T-helper 9 cell (primary cell): ENCODE measurements at places on chromosomes 3 and 15.

- DNase-seq: no peak
Observed at GRCh38 chr3:138825336-138825735, 9.4 kb downstream of the PIK3CB start.

DNA sequence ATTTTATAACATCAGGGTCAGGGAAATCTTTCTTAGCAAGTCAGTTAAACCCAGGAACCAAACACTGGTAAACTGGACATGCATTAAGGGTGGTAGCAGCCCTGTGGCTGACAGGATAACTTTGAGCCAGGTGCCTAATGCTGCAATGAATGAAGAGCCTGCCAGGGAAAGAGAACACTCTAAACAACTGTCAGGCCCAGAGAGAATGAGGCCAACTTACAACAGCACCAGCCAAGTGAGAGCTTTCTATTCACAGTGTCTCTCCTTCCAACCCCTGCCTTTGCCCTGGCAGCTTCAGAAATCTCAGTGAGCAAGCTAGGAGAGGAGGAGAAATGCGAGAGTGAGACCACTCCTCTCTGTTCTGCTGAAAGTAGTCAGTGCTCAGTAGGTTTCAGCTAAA is 50.4 kb upstream of the ATP2C1 start:
- no peak for DNase-seq

- DNase-seq: no peak
Observed at GRCh38 chr15:31485911-31486461, 159.4 kb downstream of the KLF13 start.

DNA sequence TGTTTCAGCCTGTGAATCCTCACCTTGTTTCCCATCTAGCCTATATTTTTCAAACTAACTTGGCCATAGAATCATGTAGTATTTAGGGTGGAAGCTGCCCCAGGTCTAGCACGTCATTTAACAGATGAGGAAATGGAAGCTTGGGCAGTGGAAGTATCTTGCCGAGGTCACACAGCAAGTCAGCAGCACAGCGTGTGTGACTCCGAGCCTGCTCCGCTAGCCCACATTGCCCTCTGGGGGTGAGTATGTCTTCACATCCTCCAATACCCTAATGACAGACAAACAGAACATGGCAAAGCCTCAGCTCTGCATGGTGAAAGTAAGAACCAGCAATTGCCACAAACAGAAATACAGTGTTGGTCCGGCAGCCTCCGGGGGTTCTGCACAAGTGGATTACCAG is 2.2 kb upstream of the CCR5 start:
- peak; percentile 47 for DNase-seq

- DNase-seq: no peak
Observed at GRCh38 chr15:80483725-80484161, 79.6 kb downstream of the ARNT2 start.

DNA sequence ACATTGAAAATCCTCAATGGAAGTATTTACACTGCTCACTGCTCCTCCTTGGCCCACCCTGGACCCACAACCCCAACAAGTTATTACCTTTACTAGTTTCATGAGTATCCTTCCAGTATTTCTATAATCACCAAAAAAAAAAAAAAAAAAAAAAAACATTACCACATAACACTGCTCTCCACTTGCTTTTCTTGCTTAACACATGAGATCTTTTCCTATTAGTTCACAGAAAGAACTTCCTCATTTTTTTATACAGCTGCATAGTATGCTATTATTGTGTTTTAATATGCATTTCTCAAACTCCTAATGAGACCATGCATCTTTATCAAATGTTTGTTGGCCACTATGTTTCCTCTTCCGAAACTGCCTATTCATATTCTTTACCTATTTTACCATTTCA is 14.6 kb downstream of the GABPB1 start:
- no peak for DNase-seq

- no peak for DNase-seq
Observed at GRCh38 chr3:73259291-73259690, 197.8 kb downstream of the EBLN2 start.

DNA sequence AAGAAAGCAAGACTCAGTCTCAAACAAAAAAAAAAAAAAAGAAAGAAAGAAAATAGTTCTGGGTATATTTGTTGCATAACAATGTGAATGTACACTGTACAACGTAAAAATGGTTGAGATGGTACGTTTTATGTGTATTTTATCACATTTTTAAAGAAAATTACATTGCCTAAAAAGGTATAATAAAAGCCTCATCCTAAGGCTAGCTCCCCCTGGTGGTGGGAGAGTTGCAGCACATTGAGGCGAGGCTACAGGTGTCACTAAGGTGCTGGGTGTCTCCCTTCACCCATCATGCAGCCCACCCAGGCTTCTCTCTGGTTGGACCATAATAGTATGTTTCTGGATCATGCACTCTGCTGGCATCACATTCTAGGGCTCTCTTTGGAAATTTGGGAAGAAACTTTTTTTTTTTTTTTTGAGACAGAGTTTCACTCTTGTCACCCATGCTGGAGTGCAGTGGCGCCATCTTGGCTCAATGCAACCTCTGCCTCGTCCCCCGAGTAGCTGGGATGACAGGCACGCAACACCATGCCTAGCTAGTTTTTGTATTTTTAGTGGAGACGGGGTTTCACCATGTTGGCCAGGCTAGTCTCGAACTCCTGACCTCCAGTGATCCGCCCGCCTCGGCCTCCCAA is 12.4 kb upstream of the RAB11A start:
- DNase-seq: peak; percentile 82

DNA sequence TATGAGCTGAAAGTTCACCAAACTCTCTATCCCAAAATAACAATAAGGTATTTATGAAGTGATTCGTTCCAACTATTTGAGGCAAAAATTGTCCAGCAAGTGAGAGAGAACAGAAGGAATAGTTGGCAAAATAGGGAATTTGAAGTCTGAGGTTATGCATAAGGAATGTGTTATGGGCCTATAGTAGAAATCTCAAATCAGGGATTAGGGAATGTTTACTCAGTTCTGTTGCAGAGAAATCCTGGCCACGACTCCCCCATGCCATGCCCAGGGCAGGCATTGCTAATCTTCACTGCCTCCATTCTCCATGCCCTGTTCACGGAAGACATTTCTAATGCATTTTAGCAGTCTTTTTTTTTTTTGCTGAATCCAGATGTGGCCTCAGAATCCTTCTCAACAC is 58.6 kb downstream of the FLNB start:
- no peak for DNase-seq

- no peak for DNase-seq
Observed at GRCh38 chr3:177521305-177521704, 324.0 kb upstream of the TBL1XR1 start.

DNA sequence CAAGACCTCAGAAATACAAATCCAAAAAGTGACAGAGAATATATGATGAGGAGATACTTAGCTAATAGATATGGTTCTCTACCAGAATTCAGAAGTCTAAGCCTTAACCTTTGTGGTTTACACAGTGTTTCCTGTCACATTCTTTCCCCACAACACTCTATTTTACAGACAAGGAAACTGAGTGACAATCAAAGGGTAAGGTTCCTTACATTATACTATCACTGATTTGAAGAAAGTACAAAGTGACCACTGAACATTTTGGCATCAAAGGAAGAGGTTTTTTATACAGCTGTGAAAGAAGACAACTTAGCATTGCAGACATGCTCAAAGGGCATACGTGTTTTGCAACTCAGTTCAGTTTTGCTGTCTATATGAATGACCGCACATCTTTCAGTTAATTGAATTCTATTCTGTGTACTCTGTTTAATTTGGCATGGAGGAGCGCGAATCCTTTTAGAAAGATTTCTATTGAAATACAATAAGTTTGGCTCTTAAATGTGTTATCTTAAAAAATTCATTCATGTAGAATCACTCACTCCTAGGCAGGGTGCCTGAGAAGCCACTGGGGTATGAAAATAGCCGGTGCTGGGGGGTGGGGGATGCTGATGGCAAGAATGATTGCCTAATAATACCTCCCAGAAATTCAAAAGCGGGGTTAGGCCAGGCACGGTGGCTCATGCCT is 66.5 kb upstream of the SKOR1 start:
- DNase-seq: no peak

DNA sequence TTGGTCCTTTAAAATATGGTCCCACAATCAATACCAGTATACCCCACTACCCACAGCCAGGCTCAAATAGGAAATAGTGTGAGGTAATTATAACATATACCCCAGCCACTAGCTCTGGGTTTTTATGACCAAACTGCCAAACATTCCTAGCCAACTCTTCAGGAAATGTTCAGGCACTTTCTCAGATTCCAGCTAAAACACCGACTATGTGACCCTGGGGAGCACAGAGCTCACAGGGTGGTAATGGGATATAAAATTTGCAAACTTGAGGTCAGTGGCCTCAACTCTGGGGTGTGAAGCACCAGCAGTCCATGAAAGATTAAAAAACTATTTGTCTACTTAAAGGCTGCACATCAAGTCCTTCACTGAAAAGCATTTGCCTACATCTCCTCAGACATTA is 12.9 kb downstream of the FBN1 start:
- DNase-seq: no peak

DNA sequence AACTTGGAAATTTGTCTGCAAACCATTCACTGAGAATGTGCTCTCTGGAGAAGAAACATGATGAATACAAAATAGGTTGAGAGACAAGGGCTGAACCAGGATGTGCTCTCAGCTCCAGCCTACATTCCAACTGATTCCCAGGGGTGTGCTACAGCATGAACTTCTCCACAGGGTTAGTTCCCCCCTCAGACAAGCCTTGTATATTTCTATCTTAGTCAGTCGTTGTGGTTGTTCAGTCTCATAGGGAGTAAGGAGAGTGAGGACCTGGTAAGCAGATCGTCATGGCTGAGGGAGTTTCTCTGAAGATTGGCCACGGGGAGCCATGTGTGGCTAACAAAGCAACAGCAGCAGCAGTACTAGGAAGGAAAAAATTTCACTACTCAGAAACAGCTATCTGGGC is 919.7 kb upstream of the CADM2 start:
- DNase-seq: no peak

DNA sequence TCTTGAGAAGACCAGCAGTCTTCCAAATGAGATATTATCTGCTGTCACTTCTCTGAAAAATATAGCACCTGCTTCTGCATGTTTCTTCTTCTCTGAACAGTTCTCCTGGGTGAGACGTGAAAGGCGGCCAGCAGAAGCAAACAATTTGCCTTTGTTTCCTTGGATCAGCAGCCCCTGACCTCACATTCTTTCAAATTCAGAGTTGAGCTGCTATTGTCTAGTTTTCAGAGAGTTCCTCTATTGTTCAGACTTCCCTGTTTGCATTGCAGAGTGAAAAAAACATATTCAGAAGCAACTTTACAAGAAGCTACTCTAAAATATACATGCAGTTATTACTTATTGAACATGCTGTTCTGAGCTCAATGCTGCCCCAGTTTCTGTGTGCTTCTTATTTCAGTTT is 653.6 kb downstream of the NAALADL2 start:
- no peak for DNase-seq

DNA sequence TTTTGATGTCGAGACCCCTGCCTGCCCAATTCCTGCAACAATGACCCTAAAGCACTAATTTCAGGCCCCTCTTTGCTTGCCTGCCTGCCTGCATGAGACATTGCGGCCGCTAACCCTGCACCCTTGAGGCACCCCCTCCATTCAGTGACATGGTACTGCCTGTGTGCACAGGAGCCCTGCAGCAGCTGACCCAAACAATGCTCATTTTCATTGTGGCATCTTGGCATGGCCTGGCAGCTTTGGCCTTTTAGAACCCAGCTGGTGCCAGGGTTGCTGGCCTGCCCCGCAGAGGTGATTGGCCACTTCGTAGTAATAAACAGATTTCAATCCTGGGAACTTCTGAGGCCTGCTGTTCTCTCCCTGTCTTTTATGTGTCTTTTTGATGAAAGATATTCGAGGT is 33.8 kb downstream of the SLCO3A1 start:
- no peak for DNase-seq

DNA sequence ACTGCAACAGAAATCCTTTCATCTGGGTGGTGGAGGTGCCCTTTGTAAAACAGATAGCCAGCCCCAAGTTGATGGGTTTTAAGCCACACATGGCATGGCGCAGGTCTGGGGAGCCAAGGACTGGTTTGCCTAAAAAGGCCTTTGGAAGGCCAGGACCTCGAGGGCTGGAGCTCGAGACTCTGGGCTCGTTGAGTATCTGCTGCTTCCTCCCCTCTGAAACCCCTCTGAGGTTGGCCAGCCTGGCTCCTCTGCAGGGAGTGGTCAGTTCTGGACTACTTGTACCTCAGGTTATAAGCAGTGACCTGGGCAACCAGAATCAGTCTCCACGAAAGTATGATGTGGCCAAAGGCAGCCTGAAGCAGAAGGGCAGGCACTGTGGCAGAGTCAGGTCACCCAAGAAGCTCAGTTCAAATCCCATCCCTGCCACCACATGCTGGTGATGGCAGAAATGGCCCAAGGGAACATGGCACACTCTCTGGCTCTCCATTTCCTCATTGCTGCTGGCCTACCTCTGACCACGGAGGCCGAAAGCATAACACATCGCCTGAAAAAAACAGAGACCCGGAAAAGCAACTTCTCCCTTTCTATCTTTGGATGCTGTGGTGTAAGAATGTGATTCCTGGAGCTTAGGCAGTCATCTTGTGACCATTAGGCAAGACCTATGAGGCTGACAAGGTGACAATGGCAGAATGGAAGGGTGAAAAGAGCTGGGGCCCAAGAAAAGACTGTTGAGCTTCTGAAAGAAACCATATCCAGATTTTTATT is 51.2 kb downstream of the WNT7A start:
- DNase-seq: no peak

GRCh38 chr15:100601163-100601562 is 821 bp downstream of the LINS1 start:
- DNase-seq: peak; percentile 42

DNA sequence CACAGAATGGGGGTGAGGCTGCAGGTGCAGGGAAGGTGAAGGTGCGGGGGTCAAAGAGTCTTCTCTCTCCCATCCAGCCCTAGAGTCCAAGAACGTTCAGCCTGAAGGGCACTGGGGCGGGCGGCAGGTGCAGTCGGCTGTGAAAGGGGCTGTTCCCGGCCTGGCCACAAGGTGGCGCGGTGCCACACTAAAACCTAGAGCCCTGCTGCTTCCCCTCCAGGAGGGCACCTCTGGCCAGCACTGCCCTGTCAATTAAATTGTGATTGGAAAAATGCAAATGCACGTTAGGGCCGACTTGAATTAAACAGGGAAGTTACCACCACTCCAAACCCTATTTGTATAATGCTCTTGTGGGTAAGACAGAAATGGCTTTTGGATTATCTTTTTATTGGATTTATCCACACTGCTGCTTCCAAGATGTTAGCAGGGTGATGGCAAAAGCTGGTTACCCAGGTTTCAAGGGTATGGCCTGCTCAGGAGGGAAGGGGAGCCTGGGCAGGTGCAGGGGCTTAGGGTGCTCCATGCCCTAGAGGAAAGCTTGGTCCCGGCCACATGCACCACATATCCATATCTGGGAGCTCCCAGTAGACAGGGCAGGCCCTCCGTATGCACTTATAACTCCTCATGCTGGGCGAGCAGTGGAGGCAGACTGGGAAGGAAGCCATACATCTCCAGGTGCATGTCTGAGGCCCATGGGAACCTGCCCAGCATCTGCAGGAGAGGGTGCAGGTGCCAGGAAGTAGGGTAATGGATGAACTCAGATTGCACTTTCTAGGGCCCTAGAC is 119.8 kb downstream of the ADCY5 start:
- DNase-seq: peak; percentile 66
